ENCODE measurements at places on chromosomes 13 and 19. TPM values are rescaled to one million over a fixed set of nuclear protein-coding genes. Genes with fewer than 3 reads are reported as not detected.

NKPD1 gene
- not detected for total RNA-seq

ZNF473 gene
- 8.0 TPM for total RNA-seq

LRRC25 gene
- 15.6 TPM for total RNA-seq

CPAMD8 gene
- total RNA-seq: 5.4 TPM

TMIGD2 gene
- not detected for total RNA-seq

ADGRE2 gene
- 8.1 TPM for total RNA-seq

FAM216B gene
- not detected for total RNA-seq

DNA sequence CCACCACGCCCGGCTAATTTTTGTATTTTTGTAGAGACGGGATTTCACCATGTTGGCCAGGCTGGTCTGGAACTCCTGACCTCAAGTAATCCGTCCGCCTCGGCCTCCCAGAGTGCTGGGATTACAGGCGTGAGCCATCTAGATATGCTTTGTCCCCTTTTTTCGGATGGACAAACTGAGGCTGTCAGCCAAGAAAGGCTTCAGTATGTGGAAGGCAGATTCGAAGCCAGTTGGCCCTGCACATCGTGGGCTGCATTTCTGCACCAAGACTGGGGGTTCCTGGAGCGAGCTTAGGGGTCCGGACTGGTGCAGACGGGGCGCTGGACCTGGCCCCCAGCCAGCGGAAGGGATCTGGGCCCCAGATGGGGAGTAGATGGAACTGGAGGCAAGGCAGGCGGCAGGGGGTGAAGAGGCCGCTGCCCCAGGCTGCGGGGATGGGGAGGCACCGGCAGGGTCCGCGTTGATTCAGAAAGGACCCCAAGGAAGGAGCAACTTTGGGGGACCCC lies 9.7 kb upstream of the JUND start:
- no peak for DNase-seq

DNA sequence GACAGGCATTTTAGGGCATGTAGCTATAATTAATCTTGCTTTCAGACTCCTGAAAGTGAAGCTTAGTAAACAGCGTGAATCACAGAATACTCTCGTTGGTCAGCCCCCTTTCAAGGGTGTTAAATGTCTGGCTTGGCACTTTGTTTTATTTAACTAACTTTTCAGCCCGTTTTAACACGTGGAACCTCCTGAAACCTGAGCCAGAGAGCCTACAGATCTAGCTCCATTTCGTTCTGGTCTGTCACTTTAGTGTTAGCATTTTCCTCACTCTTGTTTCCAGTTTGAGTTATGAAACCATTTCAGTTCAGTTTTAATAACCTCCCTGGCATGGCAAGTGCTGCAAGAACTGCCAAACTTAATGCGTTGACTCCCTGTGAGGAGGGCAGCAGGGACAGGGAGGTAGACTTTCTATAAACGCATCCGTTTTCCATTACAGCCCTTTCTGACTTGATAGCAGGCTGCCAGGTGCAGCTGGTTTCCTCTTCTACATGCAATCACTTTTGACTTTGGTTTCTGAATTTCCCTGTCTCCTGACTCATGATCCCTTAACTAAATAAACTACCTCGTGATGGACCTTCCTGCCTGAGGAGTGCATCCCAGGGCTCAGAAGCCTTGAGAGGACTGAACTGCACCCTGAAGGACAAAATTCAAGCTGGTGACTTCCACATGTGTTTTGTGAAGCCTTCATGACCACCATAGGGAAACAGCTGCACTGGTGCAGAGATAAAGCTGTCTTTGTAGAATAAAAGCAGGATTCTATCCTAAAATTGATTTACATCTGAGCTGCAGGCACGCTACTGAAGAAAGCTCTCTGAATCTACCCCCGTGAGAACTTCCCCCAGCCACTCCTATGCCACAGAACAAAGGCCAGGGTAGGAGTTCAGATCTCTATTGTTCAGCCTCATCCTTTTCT lies 192.6 kb downstream of the DLEU7 start:
- no peak for DNase-seq

GRCh38 chr19:2494084-2494446 lies 18.1 kb downstream of the GADD45B start:
- no peak for DNase-seq

DNA sequence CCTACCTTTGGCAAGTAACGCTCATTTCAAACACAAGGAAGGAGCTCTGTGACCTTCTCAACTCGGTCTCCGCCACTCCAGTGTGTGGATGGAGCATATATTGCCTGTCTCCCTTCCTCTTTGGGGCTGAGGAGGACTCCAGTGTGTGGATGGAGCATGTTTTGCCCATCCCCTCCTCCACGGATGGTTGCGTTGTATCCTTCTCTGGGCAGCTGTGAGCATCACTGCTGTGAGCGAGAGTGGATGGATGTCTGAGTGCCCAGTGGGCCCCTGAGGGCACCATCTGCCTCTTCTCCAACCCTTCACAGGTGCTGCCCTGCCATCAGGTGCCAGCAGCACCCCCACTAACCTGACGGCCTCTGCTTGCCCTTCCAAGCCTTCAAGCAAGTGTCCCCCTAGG lies 186.2 kb downstream of the TEX29 start:
- DNase-seq: no peak

GRCh38 chr13:41614671-41615527 lies 157.5 kb downstream of the RGCC start:
- no peak for DNase-seq

- no peak for DNase-seq
Measured at GRCh38 chr13:20129076-20129475, 31.8 kb downstream of the GJA3 start.

DNA sequence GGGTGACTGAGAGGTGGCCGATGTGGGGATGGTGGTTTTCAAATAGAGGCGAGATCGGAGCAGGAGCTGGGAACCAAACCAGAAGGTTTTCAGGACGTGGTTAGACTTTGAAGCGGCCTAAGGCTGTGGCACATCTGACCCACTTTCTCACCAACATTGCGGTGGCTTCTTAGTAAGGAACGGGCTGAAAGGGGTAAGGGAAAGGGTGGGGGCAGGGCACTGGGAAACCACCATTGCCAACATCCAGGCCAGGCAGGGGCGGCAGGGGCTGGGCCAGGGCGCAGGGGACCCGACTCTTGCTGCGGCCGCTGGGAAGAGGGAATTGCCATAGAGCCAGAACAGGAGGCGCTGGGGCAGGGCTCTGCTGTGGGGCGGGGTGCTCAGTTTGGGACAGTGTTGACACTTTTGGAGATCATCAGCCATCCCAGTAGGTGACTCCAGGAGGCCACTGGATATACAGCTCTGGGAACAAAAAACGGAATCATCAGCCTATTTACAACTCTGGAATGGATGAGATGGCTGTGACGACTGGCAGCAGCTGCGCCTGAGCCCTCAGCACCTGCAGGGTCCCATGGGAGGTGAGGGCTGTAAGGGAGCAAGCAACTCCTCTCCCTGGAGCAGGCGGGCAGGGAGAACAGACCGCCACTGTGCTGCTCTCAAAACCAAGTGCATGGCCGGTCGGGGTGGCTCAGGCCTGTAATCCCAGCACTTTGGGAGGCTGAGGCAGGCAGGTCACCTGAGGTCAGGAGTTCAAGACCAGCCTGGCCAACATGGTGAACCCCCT lies 52.2 kb downstream of the IRS2 start:
- no peak for DNase-seq

DNA sequence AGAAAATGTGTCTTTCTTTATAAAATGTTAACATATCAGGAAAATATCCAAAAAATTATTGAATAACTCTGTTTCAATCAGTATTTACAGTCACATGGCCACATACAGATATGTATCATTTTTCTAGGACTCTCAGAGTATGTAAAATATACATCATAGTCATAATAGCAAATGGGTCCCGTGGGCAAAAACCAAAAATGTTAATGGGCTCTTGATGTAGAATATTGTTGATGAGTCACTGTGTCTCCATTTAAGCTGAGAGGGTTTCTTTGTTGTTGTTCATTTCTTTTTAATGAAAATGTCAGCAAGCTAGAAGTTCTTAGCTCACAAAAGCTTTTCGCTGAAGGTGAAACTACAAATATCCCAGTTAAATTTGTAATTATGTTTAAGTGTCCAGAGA lies 1713.1 kb upstream of the PCDH20 start:
- no peak for DNase-seq

DNA sequence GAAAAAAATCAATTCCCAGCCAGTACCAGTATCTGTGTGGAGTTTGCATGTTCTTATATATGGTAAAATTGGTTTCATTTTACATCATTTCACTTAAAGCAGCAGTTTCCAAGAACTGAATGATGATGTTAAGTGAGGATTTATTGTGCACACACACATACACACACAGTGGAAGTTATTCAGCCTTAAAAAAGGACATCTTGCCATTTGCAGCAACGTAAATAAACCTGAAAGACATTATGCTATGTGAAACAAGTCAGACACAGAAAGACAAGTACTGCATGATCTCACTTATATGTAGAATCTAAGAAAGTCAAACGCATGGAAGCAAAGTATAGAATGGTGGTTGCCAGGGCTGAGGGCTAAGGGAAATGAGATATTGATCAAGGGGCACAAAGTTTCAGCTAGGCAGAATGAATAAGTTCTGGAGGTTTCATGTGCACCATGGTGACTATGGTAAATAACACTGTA lies 5.3 kb downstream of the SIGLECL1 start:
- no peak for DNase-seq

DNA sequence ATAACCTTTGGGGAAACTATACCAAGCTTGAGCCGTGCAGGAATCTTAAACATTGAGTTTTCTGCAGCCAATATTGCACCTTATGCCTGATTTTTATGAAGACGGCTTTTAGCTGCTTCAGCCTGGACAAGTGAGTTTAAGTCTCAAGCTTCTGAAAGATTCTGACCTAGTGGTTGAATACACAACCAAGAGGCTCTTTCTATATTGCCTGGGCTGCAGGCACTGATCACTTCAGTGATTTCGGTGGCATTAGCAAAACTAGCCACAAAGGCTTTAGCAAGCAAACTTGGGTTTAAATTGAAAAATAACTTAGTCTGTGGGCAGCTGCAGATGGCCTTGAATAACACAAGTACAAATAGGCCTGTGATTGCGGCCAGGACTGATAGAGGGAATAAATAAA lies 29.3 kb upstream of the RFXAP start:
- no peak for DNase-seq

DNA sequence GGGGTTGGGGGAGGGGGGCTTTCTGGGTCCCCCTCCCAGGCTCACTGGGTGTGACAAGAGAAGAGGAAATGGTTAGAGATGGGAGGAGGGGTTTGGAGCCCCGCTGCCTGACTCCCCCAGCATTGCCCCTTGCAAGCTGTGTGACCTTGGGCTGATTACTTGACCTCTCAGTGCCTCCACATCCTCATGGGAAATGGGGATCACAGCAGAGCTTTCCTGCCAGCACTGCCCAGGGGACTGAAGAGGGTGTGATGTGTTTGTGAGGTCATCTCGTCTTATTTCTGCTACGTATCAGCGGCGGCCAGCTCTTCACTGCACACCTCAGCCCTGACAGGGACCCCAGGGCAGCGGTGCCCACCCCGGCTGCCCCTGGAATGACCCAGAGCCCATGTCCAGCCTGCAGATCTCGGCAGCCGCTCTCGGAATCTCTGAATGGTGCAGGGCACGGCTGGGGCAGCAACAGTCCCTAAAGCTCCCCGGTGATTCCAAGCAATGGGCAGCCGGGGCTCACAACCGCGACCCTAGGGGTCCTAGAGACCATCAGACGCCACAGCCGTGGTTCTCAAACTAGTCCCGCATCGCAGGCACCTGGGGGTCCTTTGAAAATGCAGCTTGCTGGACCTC lies 8.4 kb downstream of the PNMA8B start:
- DNase-seq: peak; percentile 48

DNA sequence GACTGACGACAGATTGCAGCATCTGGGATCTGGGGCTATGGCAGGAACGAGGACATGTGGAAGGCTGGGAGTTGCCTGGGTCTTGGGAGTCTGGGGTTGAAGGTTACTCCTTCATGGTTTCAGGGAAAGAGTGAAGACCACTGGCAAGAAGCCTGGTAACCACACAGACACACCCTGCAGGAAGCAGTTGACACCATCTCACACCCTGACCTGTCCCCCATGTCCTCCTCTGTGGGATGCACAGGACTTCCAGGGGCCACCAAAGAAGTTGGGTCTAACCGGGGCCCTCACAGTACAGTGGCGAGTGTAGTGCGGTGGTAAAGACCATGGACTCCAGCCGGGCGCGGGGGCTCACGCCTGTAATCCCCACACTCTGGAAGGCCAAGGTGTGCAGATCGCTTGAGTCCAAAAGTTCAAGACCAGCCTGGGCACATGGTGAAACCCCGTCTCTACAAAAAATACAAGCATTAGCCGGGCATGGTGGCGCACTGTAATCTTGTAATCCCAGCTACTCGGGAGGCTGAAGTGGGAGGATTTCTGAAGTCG lies 10.6 kb upstream of the FFAR2 start:
- DNase-seq: no peak

DNA sequence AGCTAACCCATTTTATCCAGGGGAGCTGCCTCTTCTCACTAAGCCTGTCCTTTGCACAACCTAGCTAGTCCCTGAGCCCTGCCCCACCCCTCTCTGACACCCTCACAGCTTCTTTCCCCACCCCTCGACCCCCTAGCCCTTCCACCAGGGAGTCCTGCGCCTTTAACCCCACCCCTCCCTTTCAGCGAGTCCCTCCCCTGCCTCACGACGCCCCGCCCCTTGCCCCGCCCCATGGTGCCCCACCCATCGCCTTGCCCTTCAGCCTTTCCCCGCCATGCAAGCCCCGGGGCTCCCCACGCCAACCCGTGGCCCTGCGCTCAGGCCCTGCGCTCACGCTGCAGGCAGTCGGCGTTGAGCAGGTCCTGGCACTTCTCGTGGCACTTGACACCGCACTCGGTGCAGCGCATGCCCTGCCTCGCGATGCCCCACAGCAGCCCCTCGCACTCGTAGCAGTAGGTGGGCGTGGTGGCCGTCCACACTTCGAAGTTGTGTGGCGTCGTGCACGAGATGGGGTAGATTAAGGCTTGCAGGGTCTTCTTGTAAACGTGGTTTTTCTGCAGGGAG lies 40.0 kb downstream of the UNC13A start:
- no peak for DNase-seq

GRCh38 chr19:17562097-17562496 lies 6.6 kb downstream of the COLGALT1 start:
- DNase-seq: no peak

DNA sequence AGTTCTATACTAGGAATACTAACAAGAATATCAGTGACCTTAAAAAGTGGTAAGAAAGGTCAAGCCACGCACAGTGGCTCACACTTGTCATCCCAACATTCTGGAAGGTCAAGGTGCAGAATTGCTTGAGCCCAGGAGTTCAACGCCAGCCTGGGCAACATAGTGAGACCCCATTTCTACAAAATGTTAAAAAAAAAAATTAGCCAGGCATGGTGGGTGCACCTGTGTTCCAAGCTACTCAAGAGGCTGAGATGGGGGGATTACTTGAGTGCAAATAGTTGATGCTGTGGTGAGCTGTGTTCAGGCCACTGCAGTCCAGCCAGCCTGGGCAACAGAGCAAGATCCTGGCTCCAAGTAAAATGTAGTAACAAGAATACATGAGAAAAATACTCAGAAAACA lies 61.8 kb downstream of the PCDH9 start:
- DNase-seq: no peak

- DNase-seq: peak; percentile 67
Measured at GRCh38 chr13:113803409-113804016, 44.5 kb downstream of the TMEM255B start.

All from aorta (tissue), 5 donors.